Skeletal muscle cell (primary cell): ENCODE measurements at places on chromosomes 2 and 18.
A peak's percentile ranks its signal among the peaks of the same experiment; 100 is the strongest.

DNA sequence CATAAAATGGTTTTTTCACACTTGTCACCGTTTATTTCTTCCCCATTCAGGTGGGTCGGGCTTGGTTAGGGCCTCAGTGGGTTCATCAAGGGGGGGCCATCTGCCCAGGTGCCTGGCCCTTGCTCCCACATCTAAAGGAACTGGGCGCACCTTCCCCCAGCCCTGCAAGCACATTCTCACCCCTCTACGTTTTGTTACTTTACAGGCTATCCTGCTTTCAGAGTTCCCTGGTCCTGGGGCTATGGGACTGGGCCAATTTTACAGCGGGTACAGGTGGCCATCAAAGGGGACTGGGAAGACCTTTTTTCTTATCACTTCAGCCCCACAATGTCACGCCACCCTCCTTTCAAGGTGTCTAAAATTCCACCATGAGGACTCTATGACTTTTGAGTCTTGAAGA is 71.8 kb upstream of the HAAO start:
- DNase-seq, result no peak

DNA sequence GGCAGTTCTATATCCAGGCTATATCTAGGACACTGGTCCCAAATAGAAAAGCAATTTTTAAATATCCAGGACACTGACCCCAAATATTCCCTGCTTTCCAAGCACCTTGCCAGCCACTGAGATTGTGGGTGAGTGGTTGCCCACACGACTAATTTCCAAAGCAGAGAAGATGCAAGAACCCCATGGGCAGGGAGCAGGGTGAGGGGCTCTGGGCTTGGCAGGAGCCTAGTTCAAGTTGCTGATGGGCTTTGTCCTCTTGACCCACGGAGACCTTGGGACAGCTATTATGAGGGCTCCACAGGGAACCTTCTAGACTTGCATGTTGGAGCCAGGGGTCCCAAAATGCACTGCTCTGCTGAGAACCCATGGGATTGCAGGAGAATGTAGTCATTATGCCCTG is 146.0 kb upstream of the SMAD2 start:
- no peak for DNase-seq

DNA sequence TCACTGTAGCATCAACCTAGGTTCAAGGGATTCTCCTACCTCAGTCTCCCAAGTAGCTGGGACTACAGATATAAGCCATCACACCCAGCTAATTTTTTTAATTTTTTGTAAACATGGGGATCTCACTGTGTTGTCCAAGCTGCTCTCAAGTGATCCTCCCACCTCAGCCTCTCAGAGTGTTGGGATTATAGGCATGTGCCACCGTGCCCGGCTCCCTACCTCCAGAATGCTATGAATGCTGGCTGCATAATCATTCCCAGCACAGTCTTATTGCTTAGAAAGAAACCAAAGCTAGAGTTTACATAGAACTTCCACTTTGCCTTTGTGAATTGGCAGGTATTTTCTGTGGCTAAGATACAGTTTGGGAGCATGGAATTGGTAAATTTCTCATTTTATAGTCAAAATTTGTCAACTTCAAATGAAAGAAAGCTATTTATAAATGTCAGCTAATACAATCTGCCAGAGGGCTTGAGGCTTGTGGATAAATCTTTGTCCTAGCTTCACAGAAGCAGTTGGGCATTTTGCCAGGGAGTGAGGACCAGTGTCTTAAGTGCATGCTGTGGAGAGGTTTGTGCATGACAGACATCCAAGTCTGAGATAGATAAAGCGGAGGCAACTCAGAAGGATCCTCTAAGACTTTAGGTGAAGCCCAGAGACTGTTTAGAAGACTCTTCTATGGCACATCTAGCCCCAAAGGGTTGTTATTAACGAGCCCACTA is 175.4 kb downstream of the ANTXR1 start:
- DNase-seq, result no peak

DNA sequence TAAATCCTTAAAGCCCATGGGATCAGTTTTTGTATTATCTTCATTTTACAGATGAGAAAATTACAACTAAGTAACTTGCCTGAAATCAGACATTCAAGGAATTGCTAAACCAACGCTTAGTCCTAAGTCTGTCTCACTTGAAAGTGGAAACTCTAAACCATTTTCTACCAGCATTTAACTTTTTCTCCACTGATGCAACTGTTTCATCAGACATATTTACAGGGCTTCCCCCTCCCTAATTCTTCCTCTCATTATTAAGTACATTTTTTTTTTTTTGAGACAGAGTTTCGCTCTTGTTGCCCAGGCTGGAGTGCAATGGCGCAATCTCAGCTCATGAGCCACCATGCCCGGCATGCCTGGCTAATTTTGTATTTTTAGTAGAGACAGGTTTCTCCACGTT is 88.6 kb downstream of the ACVR1C start:
- no peak for DNase-seq

- DNase-seq, result peak; percentile 16
Observed at GRCh38 chr2:94986392-94986963, 39.0 kb upstream of the MAL start.

- DNase-seq, result no peak
Observed at GRCh38 chr2:54574860-54575247, 118.7 kb downstream of the SPTBN1 start.

GRCh38 chr18:32372381-32373061 is 98.2 kb downstream of the GAREM1 start:
- no peak for DNase-seq

DNA sequence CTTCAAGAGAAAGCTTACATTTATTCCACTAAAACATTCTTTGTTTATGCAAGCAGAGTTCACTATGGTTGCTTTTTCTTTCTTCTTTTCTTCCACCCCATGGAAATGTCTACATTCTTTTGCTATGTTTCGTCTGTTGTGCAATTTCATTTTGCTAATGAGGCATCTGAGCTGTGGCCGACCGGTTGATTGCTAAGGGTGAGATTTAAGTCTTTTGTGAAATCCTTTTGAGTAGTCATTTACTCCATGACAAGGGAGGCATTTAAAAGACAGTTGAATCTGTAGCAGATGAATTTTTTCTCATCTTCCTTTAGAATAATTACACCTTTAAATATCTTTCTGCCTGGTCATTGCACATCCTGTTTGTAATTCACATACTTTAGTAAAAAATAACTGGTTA is 324.1 kb upstream of the THUMPD2 start:
- DNase-seq, result no peak

- no peak for DNase-seq
Observed at GRCh38 chr2:226837787-226838603, 2.1 kb downstream of the RHBDD1 start.

GRCh38 chr2:240565333-240566202 is 2.7 kb upstream of the RNPEPL1 start:
- no peak for DNase-seq

DNA sequence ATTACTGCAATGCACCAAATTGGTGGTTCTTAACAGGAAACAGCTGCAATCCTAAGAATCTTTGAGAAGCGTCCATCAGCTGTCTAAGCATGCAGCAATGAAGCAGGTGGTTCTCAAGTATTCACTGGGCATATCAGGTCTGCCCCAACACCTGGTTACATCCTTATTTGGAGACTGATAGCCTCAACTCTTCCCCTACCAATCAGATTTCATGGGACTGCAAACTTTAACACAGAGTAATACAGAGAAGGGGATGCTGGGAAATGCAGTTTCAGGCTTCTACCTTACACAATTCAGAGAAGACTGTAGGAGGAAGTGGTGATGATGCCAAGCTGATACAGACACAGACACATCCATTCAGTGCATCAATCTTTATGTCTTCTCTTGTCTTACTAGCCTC is 240.5 kb downstream of the BCL2 start:
- no peak for DNase-seq
